ENCODE measurements at places on chromosomes 6 and 20.

GRCh38 chr20:35355372-35355771 is 56.4 kb downstream of the UQCC1 start:
- no peak for DNase-seq

- peak; percentile 66 for DNase-seq
Observed at GRCh38 chr6:84074988-84075781, 41.6 kb downstream of the MRAP2 start.

DNA sequence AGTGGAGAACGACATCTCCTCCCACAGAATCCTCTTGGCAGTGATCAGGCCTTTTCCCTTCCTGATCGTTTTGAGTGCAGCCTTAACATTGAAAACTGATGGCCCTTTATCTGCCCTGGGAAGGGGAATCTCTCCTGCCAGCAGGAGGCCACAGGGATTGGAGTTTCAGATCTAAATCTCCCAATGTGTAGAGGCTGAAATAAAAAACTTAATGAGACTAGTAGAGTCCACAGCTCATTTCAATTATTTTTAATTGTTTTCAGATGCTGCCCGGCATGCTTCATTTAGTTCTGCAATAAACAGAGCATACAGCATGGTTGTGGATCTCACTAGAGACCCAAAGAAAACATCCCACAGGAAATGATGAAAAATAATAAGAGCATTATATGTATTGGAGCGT is 662.2 kb upstream of the HS3ST5 start:
- DNase-seq = no peak

DNA sequence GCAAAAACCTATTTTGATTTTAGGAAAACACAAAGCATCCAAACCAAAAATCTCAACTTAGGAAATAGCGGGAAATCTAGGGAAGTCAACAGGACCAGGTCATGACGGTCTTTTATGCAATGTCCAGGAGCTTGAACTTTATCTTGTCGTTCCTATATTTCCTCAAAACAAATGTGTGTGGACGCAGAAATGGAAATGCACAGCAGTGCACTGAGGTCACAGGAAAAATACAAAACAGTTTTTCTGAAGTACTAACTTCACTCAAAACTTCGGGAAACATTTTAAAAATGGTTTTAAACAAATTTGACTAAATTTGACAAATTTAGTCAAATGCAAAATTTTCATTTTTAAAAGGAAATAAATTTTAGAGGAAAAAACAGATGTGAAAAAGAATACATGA is 5.5 kb upstream of the SLC17A2 start:
- no peak for DNase-seq

DNA sequence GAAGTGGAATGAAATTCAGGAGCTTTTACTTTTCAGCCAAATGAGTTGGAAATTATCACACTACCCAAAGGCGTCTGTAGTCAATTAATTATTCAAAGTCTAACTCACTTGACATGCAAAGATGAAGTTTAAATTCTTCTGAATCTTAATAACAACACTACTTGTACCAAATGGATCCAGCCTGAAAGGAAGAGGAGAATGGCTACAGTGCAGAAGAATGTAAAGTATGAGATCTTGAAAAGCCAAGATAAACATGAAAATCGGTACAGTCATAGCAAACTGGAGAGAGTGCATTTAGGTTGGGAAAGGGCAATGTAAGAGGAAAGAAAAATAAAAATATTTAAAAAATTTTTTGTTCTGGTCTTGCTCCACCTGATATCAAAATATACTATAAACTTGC is 195.5 kb downstream of the SIM1 start:
- DNase-seq = no peak

DNA sequence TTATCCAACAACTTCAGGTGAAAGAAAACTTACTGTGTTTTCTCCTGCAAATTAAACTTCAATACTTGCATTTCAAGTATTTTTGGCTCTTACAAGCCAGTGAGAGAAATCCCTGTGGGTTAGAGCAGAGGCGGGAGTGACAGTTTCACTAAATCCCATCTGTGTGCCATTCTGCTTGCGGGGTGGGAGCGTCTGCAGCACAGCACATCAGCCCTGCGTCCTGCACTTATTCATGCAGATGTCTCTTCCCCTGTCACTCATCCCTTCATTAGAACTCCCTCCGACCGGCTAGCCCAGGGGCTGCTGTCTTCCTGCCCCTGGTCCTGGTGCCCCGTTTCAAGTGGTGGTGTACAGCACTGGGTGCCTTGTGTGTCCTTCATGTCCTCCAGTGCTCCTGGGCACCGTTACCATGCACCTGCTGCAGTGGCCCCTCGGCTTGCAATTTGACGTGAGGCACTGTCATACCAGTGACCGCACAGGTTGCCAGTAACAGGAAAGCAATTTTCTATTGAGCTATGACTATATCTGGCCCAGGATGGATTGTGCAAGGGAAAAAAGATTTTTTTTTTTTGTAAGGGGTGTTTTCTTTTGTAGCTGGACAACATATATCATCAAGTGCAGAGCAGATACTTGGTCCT is 59.4 kb downstream of the INSM1 start:
- no peak for DNase-seq

GRCh38 chr6:13678255-13678983 is 33.2 kb downstream of the RANBP9 start:
- peak; percentile 71 for DNase-seq

- DNase-seq = no peak
Observed at GRCh38 chr6:158501360-158502262, 58.3 kb upstream of the TMEM181 start.

DNA sequence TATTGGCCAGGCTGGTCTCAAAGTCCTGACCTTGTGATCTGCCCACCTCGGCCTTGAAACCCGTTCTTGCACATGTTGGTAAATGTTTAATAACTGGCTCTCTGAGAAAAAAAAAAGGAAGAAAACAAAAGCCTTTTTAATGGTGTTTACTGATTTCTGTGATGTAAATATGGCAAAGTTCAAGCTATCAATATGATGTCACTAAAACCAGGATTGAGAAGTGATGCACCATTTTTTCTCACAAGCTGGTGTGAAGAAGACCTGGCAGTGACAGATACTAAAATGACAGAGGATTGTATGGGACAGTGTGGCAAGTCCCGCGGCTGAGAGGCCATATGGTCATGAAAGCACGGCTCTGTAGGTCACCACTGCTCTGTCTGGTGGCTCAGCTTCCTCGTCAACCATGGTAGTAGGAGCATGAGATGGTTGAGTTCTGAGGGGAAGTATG is 196.3 kb upstream of the SUPT3H start:
- DNase-seq = no peak

Data from ELF-1 (cell line).